Activated naive CD8-positive, alpha-beta T cell treated with anti-CD3 and anti-CD28 coated beads, Interleukin-2, amount 50 U/mL, for 24 hours (primary cell): ENCODE measurements at places on chromosomes 5 and 9.
A peak's percentile ranks its signal among the peaks of the same experiment; 100 is the strongest.

GRCh38 chr9:5832071-5832537 lies 813 bp downstream of the ERMP1 start:
- no peak for DNase-seq

- DNase-seq: no peak
Measured at GRCh38 chr5:126677121-126677520, 76.4 kb downstream of the PHAX start.

DNA sequence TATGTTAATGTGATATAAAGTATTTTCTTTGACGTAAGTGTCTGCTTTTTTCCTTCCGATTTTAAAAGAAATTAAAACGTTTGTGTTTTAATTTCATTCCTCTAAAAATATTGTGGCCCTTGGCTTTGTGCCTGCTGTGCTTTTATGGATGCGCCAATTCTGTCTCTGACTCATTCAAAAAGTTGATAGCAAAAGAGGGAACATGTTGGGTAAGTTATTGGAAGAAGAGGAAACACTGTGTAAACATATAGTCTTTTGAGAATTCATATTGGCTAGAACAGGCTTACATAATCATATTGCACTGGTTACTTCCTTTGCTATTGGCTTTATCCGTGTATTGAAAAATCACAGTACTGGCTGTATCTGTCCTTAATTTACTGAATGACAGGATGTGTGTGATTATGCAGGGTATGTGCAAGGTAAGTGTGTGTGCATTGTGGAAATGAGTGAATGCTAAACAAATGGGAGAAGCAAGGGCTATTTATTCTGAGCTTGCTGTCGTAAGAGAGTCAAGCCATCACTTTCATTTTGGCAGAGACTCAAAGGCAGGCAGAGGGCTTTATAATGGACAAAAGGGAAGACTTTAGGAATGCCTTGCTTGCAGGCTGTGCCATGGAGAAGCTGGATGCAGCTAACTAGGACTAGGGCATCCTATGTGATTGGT lies 67.8 kb downstream of the SGCD start:
- DNase-seq: no peak

GRCh38 chr9:133204335-133204992 lies 4.6 kb downstream of the OBP2B start:
- no peak for DNase-seq

DNA sequence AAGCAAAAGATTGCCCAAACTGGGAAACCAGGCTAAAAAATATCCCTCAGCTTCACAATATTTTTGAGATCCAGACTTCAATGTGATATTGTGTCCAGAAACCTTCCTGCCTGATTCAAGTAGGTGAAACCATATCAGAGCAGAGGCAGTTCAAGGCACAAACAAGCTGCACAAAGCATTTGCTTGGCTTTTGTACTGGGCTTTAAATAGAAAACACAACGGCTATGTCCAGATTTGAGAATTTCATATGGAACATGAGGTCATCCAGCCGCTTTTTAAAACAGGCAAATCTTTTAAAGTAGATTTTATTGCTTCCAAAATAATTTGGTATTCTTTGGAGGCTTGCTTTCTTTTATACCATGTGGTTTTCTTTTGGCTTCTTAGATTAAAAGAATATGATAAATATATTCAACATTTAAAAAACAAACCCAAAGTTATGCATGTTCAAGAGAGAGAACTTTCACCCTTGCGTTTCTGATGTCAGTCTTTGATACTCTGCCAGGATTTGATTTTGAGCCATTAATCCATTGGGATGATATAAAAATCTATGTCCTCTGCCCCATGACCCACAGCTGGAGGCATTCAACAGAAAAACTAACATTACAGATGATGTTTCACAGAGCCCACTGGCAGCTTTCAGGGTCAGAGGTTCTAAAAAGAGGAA lies 29.0 kb upstream of the CCDC112 start:
- DNase-seq: no peak

DNA sequence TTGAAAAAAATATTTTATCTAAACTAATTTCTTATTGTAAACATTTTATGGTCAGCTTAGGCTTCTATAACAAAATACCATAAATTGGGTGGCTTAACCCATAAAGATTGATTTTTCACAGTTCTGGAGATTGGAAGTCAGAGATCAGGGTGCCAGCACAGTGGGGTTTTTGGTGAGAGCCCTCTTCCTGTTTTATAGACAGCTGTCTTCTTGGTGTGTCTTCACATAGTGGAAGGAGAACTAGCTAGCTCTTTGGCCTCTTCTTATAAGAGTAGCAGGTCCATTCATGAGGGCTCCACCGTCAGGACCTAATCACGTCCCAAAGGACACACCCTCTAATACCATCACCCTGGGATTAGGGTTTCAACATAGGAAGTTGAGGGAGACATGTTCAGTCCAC lies 26.6 kb downstream of the OTULINL start:
- DNase-seq: no peak

- no peak for DNase-seq
Measured at GRCh38 chr5:64971513-64971912, 202.8 kb downstream of the CWC27 start.

- DNase-seq: no peak
Measured at GRCh38 chr9:119234636-119235035, 134.6 kb downstream of the BRINP1 start.

DNA sequence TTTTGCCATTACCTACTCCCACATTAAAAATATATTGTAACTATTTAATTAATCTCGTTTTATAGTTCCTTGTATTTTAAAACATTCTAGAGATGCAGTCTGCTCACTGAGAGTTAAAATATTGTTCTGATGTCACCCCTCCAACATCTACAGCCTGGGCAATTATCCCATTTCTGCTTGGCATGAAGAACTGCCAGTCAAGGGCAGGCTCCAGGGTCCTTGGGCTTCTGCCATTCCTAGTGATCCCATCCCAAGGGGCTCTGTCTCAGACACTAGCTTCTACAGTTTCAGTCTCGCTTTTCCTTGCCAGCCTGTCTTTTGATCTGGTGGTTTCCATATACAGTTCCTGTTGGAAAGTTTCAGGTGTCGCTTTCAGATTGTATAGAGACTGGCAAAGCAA lies 287.2 kb downstream of the TMEM232 start:
- DNase-seq: no peak

DNA sequence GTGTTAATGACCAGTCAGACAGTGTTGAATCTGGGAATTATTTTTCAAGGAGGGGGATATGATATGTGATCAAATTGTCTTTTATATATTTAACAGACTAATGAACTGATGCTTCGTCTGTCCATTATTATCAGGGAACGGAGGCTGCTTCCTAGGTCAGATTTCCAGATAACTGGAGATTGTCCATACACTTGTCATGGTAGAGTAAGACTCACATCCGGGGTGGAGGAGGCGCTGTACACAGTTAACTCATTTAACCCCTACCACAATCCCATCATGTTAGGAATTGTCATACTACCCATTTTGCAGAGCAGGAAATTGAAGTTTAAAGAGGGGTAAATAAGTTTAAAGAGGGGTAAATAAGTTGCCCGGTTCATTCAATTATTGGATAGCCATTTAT lies 55.9 kb downstream of the ARHGAP26 start:
- no peak for DNase-seq

GRCh38 chr5:68319706-68320412 lies 104.3 kb downstream of the PIK3R1 start:
- DNase-seq: no peak

DNA sequence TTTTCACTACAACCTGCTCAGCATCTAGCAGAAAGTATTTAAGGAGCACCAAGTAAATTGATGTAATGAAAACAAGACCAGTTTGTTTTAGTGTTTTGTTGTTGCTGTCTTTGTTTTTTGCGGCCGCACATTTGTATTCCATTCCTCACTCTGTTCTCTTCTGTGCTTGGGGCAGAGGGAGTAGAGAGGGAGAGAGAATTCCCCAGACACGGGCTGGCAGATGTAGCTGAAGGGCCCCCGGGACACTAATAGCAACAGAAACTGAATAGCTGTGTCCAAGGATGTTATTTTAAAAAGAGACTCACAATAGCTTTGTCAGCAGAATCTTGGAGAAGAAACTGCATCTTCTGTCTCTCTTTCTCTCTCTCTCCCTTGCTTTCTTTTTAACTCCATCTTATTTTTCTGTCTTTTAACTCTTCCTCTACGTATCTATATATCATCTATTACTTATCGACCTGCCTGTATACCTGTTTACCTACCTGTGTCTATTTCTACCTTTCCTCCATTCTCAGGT lies 145.3 kb downstream of the PAPPA start:
- no peak for DNase-seq

- DNase-seq: no peak
Measured at GRCh38 chr5:31153521-31153920, 40.0 kb upstream of the CDH6 start.

DNA sequence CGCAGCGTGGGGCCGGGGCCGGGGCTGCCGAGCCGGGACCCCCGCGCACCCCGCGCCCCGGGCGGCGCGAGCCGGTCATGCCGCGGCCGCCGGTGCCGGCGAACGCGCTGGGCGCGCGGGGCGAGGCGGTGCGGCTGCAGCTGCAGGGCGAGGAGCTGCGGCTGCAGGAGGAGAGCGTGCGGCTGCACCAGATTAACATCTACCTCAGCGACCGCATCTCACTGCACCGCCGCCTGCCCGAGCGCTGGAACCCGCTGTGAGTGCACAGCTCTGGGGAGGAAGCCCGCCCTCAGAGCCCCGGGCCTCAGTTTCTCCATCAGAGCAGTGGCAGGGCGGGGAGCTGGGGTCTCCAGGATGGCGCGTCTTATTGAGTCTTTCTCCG lies 335 bp downstream of the GALNT12 start:
- DNase-seq: peak; percentile 38

- peak; percentile 55 for DNase-seq
Measured at GRCh38 chr9:134381671-134382516, 55.6 kb downstream of the RXRA start.

- DNase-seq: no peak
Measured at GRCh38 chr9:98879963-98880310, 63.8 kb upstream of the COL15A1 start.

- DNase-seq: no peak
Measured at GRCh38 chr5:90334741-90335140, 74.8 kb downstream of the CETN3 start.

GRCh38 chr9:68975365-68976043 lies 38.4 kb downstream of the PRKACG start:
- no peak for DNase-seq
